ENCODE measurements at places on chromosomes 2 and 18. TPM values are rescaled to one million over a fixed set of nuclear protein-coding genes. Genes with fewer than 3 reads are reported as not detected.
A peak's percentile ranks its signal among the peaks of the same experiment; 100 is the strongest.

DNA sequence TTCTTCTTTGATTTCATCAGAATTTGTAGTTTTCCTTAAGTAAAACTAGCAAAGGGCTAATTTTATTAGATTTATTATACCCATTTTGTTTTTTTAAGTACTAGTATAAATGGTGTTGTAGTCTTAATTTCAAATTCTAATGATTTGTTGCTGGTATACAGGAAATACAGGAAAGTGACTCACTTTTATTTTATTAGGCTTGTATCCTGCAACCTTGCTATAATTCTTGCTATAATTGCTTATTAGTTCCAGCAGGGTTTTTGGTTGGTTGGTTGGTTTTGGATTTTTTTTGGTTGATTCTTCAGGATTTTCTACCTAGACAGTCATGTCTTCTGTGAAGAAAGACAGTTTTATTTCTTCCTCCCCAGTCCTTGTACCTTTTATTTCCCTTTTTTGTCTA lies 110.6 kb upstream of the IL1R2 start:
- DNase-seq, result no peak

GRCh38 chr18:24220318-24220688 lies 81.4 kb downstream of the CABYR start:
- no peak for DNase-seq

DNA sequence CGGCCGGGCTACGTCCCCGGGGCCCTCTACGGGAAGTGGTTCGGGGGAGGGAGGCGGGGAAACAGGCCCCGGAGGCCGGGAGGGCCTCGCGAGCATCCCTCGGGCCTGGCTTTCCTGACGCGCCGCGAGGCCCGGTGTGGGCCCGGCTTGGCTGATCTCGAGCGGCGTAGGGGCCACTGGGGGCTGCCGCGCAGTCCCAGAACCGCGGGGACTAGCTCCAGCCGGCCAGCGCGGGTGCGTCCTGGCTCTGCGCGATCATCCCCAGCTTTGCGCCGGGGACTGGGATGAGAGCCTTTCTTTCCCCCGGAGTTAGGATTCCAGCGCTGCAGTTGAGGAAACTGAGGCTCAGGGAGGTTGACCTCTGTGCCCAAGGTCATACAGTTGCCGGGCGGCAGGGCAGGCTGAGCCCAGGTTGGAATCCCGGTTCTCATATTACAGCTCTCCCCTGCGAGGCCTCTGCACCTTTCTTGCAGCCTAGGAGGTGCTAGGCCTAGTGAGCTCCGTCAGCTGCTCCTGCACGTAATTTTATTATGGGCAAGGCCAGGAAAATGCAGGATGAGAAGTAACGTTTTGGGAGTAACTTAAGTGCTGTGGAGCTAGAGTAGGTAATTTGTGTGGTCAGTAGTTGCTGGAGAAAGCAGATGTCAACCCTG lies 501 bp downstream of the LPIN1 start:
- no peak for DNase-seq

- no peak for DNase-seq
Measured at GRCh38 chr18:37640504-37640903, 74.9 kb upstream of the CELF4 start.

- DNase-seq, result peak; percentile 83
Measured at GRCh38 chr18:31685097-31686082, 1.0 kb upstream of the B4GALT6 start.

- DNase-seq, result no peak
Measured at GRCh38 chr2:161426455-161426921, 10.4 kb downstream of the TBR1 start.

DNA sequence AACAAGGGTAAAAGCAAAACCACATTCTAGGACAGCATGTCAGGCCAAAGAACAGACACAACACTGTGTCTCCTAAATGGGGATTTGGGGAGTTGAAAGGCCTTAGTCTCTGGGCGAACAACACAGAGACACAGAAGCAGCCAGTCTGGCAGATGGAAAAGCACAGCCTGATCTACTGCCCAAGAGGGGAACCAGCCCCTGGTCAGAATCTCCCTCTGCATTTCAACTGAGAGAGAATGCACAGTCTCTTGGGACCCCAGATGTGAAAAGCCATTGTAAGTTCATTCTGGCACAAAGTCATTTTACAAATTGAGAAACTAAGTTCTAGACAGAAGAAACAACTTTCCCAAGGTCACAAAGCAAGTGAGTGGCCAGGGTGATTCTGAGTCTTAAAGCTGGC lies 331.7 kb downstream of the TNS1 start:
- no peak for DNase-seq

DNA sequence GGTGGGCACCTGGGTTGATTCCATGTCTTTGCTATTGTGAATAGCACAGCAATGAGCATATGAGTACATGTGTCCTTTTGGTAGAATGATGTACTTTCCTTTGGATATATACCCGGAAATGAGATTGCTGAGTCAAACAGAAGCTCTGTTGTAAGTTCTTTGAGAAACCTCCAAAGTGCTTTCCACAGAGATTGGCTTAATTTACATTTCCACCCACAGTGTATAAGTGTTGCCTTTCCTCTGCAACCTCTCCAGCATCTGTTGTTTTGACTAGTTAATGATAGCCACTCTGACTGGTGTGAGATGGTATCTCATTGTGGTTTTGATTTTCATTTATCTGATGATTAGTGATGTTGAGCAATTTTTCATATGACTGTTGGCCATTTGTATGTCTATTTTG lies 194.8 kb downstream of the ZNF804A start:
- no peak for DNase-seq

- DNase-seq, result peak; percentile 32
Measured at GRCh38 chr2:207167099-207167923, 1.6 kb upstream of the KLF7 start.

- no peak for DNase-seq
Measured at GRCh38 chr2:30074023-30074422, 72.8 kb upstream of the YPEL5 start.

DNA sequence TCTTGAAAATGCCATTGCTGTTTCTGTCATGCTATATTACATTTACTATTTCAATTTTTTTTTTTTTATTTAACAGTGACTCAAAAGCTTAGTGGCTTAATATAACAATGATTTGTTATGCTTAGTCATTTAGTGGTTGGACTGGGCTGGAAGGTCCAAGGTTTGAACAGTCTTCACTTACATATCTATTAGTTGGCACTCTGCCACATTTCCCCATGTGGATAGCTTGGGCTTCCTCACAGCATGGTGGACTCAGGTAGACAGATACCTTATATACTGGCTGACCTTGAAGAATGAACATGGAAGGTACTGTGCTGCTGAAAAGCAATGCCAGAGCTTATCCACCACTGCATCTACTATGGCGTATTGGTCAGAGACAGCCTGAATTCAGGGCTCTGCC lies 909.5 kb upstream of the SOX11 start:
- no peak for DNase-seq

DNA sequence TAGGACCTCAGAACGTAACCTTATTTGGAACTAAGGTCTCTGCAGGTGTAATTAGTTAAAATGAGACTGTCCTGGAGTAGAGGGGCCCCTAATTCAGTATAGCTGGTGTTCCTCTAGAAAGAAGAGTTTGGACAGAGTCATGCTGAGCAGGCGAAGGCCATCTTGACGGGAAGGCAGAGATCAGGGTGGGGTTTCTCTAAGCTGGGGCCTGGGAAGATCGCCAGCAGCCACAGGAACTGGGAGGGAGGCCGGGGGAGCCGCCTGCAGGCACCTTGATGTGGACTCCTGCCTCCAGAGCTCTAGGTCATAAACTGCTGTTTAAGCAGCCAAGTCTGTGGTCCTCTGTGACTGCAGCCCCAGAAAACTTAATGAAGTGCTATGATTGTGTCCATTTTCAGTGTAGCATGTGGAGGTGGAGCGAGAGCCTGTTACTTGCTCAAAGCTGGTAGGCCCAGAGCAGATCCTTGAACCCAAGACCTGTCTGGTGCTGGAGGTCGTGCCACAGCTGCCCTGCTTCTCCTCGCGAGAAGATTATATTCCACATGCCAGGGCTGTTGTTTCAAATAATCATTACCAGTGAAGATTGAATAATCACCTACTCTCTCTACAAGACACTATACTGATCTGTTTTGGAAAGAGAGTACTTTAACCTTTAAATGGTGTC lies 105.7 kb downstream of the TPO start:
- no peak for DNase-seq

DNA sequence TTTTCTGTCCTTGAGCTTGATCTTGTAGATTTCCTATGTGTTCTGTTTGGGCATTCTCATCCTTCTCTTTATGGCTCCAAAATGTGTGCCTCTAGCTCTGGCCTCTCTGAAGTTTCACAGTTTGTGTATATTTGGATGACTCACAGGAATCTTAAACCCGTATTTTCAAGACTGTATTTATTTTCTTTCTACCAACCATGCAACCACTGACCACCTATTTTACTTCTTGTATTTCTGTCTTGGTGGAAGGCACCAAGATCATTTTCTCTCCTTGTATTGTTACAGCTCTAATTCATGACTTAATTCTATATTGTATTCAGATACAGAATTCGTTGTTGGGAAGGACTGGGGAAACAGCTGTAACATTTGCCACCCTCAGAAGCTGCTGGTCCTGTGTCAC lies 39.5 kb downstream of the ACSL3 start:
- DNase-seq, result no peak

- DNase-seq, result no peak
Measured at GRCh38 chr2:10079870-10080535, at the start of gene CYS1. TSS of gene CYS1 (minus strand) at chr2:10080411. CDS start at chr2:10080223, 188 bp downstream.

DNA sequence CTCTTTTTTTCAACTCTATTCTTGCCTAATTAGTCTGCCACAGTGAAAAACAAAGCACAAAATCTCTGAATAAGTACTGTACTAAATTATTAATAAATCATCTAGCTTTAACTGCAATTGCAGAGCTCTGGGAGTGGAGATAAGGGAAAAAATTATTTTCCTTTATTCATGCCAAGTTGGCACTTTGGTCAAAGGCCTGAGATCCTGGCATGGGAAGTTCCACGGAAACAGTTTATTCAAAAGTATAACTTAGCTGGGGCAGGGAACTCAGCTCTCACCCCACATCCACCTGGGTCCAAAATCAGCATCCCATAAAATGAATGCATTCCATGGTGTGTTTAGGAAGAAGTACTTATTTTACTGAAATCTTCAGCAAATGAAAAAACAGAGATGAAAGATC lies 185.2 kb upstream of the APCDD1 start:
- DNase-seq, result no peak

ANKRD30BL gene
- not detected for total RNA-seq

PSMA8 gene
- not detected for total RNA-seq

TBC1D8 gene
- total RNA-seq, result 28.8 TPM

UBE2E3 gene
- total RNA-seq, result 52.8 TPM

ST6GAL2 gene
- total RNA-seq, result 1.2 TPM

ALPP gene
- 1.2 TPM for total RNA-seq

MEP1B gene
- 5.9 TPM for total RNA-seq

CNDP2 gene
- total RNA-seq, result 244 TPM

All from mucosa of descending colon (tissue), 3 donors.